ENCODE measurements at places on chromosomes 12 and 14.
A peak's percentile ranks its signal among the peaks of the same experiment; 100 is the strongest.

- no peak for DNase-seq
Observed at GRCh38 chr14:96206461-96206860, 1.8 kb downstream of the BDKRB2 start.

DNA sequence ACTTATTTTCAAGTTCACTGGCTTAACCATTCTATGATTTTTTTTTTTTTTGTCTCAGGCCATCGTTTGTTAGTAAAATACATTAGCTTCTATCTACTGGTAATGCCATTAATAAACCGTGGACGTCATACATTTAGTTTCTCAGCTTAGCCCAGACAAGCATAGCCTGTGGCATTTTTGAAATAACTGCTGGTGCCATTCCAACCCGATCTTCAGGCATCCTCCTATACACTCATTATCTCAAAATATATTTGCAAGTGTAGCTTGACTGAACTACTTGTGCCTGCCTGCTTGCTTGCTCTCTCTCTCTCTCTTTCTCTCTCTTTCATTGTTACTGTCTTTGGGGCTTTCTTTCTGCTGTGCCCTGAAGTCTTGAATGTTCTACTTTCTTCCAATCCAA, 12.7 kb upstream of the MBIP start:
- no peak for DNase-seq

GRCh38 chr14:100655741-100656085, 68.5 kb upstream of the BEGAIN start:
- no peak for DNase-seq

DNA sequence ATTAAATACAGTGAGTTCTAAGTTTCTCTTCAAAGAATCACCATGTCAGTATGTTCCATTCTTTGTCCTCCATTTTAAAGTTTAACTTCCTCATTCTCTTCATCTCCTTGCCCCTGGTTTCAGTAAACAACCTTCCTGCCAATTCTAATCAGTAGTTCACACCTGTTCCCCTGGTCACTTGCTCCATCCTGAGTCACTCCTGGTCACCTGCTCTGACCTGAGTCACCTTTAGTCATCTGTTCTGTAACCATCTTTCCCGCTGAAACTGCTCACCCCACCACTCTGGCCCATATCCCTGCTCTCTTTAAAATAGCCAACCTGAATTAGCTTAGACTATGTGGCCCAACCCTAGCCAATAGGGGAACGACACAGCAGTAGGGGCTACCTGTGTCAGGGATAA, 1447.4 kb upstream of the TMEM132C start:
- no peak for DNase-seq

- DNase-seq: no peak
Observed at GRCh38 chr12:108825201-108825950, 32.0 kb downstream of the SSH1 start.

- DNase-seq: no peak
Observed at GRCh38 chr12:124147575-124147974, 147.3 kb upstream of the RFLNA start.

DNA sequence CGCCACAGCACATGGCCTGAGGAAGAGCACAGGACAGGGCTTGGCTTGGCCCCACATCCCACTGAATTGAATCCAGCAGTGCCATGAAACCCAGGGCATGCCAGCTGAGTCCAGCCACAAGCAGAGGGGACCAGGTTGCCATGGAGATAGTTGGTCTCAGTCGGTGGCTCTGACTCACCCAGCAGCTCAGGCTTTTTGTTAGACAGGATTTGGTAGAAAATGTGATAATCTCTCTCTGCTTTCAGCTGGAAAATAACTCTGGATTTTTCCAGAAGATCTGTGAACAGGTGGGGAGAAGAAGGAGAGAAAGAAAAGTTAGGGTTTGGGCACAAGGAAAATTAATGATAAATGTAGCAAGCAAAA, 4.8 kb downstream of the MYH7 start:
- no peak for DNase-seq

DNA sequence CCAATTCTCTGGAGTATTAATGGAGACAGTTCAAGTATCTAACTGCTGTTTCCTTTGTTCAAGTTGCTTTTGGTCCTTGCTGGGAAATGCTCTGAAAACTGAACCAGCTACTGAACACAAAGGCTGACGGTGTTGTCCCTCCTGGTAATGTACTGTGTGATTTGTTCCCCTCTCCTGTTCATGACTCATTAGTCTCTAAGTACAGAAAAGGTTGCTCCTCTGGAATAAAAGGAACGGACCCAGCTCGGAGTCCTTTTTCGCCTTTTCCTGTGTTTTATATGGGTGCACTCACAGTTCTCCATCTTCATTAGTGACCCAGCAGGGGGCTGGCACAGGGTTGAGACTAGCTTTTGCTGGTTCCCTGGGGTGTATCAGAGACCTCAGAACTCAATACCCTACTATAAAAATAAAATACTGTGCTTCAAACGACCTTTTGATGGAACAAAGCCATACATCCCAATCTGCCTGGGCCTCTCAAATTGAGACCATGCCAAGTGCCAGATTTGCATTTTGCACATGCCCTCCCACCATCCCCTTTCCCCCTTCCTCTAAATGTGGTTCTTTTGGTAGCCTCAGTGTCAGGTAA, 269.7 kb downstream of the RAD51B start:
- no peak for DNase-seq

DNA sequence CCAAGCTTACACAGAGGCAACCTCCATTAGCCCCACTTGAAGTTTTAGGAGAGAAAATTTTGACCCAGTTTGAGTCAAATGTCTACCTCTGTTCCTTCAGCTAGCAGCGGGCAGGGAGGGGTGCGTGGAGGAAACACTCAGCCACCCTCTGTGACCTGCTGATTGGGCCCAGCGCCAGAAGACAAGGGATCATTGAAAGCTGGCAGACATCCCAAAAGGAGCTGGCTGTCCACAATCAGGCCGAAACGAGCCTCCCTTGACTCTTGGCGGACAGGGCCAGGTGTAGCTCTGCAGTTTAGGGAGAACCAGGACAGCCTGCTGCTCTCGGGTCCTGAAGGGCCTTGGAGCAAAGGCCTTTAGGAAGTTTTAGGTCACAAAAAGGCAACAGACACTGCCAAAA, 41.3 kb downstream of the CD9 start:
- DNase-seq: no peak

DNA sequence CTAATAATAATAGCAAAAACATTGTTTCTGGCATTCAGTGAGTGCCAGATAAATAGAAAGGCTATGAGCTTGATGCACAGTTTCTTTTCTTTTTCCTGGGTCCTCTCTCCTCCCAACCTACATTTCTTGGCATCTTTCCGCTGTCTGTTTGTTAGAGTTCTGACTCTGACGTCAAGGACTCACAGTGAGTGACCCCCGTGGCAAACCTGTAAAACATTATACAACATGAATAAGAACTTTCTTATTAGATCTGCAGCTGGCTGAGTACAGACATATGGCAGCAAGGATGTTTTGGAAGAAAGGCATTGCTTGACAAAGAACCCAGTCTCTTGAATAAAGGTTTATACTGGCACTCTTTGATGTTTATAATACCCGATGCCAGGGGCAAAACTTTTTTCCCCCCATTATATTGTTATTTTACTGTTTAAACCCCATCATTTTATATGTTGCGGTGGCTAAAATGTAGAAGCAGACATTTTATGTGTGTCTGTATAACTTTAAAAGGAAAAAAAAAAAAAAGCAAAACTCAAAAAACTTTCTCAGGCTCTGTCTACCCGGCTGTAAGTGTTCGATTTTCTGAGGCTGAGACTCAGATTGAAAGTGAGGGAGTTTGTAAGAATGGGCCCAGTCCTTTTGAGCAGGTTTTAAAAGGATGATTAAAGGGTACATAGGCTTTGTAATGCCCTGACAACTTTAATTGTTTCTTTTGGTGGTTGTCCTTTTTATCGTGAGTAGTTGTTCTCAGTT, 159.3 kb downstream of the PDE3A start:
- no peak for DNase-seq

GRCh38 chr12:30026621-30027234, 243.0 kb upstream of the TMTC1 start:
- DNase-seq: no peak

DNA sequence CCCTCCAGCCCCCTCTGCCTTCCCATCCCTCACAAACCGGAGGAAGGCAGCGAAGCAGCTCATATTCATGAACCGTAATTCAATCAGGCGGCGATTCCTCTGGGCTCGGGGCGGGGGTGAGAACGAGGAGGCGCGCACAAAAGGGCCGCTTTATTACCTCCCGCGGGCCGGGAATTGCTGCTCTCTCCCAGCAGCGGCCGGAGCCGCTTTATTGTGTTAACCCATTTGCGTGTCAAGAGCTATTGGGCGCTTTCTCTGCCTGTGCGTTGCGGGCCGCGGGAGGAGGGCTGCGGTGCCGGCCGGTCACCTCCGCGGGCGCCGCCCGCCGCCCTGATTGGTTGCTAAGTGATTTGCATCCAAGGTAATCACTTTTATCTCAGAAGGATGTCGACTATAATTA, 4.8 kb downstream of the FAM222A start:
- no peak for DNase-seq

GRCh38 chr12:101981868-101982267, 79.9 kb downstream of the WASHC3 start:
- DNase-seq: no peak

- DNase-seq: peak; percentile 12
Observed at GRCh38 chr12:103495469-103496456, at the start of gene C12orf42. Gene C12orf42 (minus strand): TSS chr12:103495968. CDS start chr12:103478426, 17,542 bp downstream.

DNA sequence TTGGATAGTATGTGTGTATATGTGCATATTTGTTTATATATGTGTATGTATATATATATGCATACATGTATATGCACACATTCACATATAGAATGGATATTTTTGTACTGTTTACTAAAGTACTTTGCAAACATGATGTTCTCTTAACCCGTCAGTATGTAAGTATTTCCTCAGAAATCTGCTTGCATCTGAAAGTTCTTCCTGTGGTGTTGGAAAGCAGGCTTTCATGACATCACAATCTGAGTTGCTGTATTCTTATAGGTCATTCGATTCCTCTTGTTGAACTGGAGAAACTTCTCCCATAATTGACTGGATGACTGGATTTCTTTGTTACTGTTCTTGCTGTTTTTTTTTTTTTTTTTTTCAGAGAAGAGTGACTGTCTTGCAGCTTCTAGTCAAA, 29.1 kb downstream of the GABARAPL1 start:
- DNase-seq: no peak

- no peak for DNase-seq
Observed at GRCh38 chr12:9669534-9669933, at the start of gene CLEC2D. Gene CLEC2D (plus strand): TSS chr12:9669713. CDS start chr12:9669735, 22 bp downstream.

- DNase-seq: no peak
Observed at GRCh38 chr12:19194963-19195362, 65.4 kb downstream of the PLEKHA5 start.

GRCh38 chr12:19529951-19530636, 90.8 kb downstream of the AEBP2 start:
- DNase-seq: no peak

DNA sequence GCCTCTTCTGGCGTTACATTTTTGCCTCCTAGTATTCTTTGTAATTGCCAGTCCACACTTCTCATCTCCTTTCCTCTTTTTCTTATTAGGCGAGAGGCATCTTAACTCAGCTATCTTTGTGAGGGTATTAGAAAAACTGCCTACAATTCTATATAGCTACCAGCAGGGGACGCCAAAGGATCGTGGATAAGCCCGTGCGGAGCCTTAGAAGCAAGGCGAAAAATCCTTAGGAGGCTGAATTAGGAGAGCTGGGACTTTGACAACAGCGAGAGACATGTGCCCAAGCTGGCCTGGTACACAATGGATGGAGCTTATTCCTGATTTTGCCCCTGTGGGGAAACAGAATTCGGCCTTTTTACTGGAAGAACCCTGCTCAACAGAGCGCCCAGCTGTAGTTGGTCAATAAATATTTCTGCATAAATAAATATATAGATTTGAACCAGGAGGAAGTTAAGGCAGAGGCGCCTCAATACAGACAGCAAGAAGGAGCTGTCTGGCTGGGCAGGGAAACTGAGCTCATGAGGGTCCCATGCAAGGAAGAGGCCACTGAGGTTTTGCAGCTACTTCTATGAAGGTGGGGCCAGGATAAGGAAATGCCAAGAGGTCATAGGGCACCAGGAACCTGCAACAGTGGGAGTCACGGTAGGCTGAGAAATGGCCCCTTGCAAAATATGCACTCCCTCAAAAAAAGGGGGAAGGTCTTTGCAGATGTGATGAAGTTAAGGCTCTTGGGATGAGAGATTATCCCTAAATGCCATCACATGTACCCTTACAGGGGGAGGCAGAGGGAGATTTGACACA, 14.6 kb upstream of the RBM19 start:
- DNase-seq: no peak

GRCh38 chr14:21022686-21023085, 2.2 kb downstream of the NDRG2 start:
- no peak for DNase-seq

DNA sequence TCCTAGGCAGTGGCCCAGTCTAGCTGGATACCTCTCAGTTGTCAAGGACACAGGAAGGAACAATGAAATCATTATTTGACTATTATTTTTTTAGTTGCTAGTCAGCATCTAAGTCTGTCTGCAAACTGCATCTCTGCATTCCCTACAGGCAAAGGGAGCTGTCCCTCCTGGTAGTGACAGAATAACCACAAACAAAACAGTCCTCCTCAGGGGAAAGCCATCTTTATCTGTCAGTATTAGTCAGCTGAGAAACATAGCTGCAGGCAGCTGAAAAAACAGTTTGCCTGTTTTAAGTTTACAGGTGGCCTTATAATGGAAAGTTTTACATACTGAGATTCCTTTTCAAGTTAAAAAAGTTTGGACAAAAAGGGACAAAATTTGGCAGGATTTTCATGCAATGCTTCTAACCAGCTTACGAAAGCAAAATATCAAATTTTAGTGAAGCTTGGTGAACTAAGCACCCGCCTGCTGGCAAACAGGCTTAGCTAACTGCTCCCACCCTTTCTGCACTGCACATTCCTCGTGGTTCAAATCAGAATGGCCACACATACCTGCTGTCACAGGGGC, 29.5 kb downstream of the SLC25A21 start:
- DNase-seq: no peak

- no peak for DNase-seq
Observed at GRCh38 chr12:62783881-62784280, 151.1 kb downstream of the PPM1H start.

DNA sequence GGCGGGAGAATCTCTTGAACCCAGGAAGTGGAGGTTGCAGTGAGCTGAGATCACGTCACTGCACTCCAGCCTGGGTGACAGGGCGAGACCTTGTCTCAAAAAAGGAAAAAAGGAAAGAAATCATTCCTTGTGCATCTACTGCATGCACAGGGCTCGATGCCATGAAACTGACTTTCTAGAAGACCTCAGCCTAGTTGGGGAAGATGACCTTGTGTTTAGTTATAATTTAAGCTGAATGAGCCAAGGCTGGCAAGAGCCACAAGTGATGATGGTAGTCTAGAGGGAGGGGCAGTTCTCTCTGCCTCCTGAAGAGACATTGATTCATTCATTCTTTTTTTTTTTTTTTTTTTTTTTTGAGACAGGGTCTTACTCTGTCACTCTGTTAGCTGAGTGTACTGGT, 24.2 kb downstream of the ACACB start:
- no peak for DNase-seq

DNA sequence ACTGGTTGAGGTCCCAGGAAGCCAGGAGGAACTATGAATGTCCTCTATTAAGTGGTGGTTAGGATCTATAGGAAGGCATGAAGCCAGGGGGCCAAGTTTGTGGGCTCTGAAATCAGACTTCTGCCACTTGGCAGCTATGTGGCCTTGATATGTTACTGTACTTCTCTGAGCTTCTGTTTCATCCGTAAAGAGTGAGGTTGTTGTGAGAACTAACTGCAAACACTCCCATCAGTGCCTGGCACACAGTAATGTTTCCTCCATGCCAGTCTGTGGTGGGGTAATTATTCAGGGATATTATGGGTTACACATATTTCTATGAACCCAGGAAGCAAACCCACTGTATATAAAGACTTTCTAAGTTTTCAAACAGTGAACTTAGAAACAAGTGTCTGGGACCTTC, 57.4 kb downstream of the PLXNC1 start:
- no peak for DNase-seq
